ENCODE measurements at places on chromosomes 3 and 15. TPM values are rescaled to one million over a fixed set of nuclear protein-coding genes. Genes with fewer than 3 reads are reported as not detected.
A peak's percentile ranks its signal among the peaks of the same experiment; 100 is the strongest.

GRCh38 chr3:6321999-6322398 is 538.9 kb upstream of the GRM7 start:
- no peaks in the 10 kb centered on the region for H3K36me3 ChIP-seq
- no peak overlapping the region for H3K4me3 ChIP-seq
- no peaks in the 10 kb centered on the region for H3K4me1 ChIP-seq
- DNase-seq: no peak

C3orf20 gene
- 0.17 TPM for polyA plus RNA-seq

DNA sequence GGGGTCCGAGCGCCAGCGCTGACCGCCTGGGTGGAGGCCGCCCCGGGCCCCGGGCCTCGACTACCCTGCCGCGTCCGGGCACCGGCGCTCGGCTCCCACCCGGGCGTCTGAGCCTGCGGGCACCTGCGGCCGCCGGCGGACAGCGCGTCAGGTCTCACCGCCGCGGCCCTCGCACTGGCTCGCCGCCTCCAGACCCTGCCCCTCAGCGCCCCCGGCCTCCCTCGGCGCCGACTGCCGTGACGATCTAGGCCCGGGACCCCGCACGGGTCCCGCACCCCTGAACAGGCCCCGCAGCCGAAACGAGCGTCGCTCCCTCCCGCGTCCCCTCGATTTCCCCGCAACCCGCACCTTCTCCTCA is 297 bp downstream of the PRC1 start:
- peaks cover 17% of the 10 kb centered on the region for H3K36me3 ChIP-seq
- DNase-seq: no peak
- peaks cover 10% of the 10 kb centered on the region for H3K4me1 ChIP-seq
- H3K27ac ChIP-seq: peak overlapping the region; percentile 62
- H3K4me3 ChIP-seq: peak overlapping the region; percentile 92

DNA sequence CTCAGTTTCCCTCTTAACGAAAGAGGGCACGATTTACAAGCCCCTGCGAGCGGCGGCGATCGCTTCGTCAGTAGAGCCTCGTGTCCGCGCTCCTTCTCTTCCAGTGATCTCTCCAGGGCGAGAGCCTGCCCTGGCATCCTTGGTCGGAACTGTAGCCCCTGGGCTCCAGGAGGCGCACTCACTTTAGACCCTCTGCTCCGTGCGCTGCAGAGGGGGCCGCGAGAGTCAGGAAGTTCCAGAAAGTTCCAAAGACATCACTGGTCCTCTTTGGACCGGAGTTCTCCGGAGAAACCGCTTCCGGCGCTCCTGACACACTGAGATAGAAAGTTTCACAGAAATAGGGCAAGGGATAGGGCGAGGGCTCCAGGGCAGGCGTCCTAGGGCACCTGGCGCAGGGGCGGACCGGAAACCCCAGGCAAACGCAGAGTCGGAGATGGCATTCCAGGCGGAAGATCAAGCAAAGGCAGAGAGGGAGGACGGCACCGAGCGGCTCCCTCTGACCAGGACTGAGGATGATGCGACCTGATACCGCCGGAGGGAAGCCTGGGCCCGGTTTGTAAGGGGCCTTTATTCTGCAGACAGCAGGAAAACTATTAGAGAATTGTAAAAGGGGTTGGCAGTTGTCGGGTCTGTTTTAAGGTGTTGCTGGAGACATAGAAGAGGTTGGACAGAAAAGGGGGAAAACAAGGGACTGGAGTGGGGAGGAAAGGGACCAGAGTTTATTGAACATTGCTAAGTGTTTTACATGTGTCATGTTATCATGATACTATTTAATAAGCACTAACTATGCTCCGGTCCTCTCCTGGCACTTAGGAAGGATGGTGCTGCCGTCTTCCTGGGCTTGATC is 1.3 kb upstream of the CPEB1 start:
- no peak overlapping the region for H3K27ac ChIP-seq
- no peak for DNase-seq
- H3K36me3 ChIP-seq: no peaks in the 10 kb centered on the region
- H3K27me3 ChIP-seq: peaks cover 50% of the 10 kb centered on the region

XXYLT1 gene
- polyA plus RNA-seq: 24.7 TPM

Data from left lung (tissue), 14 donors.